ENCODE measurements at places on chromosomes 7 and 10.

DNA sequence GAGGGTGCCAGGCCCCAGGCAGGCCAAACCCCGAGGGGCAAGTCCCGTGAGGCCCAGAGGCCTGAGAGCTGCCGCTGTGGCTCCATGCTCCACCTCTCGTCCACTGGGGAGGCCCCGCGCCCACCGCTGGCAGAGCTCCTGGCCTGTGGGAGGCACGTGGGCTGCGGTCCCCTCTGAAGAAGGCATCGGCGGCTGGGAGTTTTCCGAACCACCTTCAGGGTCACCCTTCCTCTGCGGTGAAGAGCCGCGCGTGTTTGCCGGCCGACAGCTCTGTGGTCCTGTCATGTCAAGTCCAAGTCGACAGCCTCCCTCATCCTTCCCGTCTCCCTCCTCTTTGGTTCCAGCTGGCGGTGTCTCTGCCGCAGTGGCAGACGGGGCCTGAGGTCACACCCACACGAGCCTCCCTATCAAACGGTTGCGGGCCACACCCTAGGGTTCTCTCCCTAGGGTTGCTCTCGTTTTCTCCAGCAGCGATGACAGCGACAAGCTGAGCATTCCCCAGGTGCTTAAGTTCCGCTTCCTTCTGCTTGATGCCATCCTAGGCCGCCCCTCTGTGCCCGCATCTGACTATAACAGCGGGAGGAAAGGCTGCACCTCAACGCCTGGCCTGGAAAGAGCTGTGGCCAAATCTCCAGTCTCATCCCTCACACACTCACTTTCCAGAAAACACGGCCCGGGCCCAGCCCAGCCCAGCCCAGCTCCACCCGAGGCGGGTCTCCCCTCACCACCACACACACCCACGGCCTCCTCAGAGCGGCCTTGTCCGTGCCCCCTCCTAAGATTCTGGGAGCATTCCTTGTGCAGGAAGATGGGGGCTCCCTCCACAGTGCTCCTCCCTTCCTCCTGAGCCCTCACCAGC, 185.0 kb downstream of the ELFN1 start:
- no peak for DNase-seq

DNA sequence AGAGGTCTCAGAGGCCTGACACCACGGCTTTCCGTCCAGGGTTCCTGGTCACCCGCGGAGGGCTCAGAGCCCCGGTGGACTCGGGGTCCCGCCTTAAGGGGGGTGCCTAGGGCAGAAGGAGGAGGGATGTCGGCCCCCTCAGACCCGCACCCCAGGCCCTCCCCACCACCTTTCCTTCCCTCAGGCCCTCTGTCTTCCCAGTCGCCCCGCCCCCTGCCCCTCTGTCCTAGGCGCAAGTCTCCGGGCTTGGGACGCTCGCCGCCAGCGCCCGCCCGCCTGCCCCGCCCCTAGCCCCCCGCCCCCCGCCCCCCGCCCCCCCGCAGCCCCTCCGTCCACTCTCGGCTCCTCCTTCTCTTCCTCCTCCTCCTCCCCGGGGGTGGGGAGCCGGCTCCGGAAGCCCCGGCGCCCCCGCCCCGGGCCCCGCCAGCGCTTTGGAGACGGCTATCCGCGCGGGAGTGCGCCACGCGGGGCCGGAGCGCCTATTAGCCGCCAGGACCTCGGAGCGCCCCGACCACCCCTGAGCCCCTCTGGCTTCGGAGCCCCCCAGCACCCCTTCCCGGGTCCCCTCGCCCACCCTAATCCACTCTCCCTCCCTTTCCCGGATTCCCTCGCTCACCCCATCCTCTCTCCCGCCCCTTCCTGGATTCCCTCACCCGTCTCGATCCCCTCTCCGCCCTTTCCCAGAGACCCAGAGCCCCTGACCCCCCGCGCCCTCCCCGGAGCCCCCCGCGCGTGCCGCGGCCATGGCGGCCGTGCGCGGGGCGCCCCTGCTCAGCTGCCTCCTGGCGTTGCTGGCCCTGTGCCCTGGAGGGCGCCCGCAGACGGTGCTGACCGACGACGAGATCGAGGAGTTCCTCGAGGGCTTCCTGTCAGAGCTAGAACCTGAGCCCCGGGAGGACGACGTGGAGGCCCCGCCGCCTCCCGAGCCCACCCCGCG, at the start of gene AEBP1:
Gene AEBP1, plus strand, starts transcription at position 423 of the 937 bp plus-strand sequence. Its CDS starts 321 bp downstream, at position 744.
- no peak for DNase-seq

- DNase-seq, result no peak
Observed at GRCh38 chr7:721619-722248, 4.8 kb upstream of the DNAAF5 start.

GRCh38 chr7:97145068-97145467, 27.6 kb downstream of the SDHAF3 start:
- no peak for DNase-seq

GRCh38 chr7:16028103-16028502, 341.6 kb upstream of the MEOX2 start:
- DNase-seq, result no peak

DNA sequence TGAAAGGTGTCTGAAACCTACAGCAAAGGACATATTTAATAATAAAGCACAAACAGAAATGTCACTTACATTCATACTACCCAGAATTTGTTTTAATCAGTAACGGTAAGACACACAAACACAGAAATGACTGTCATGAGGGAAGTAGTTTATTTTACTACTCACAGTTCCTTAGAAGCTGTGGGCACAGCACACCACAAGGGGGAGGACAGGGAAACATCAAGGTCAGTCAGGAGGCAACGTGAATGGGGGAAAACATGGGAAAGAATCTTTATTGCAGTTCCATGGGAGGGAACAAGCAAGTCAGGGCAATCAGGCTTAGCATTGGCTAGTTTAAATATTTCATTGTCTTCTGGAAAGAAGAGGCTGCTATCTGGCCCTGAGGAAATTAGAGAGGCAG, 123.8 kb upstream of the PDSS1 start:
- no peak for DNase-seq

GRCh38 chr10:124164264-124164663, 70.9 kb upstream of the CHST15 start:
- no peak for DNase-seq

DNA sequence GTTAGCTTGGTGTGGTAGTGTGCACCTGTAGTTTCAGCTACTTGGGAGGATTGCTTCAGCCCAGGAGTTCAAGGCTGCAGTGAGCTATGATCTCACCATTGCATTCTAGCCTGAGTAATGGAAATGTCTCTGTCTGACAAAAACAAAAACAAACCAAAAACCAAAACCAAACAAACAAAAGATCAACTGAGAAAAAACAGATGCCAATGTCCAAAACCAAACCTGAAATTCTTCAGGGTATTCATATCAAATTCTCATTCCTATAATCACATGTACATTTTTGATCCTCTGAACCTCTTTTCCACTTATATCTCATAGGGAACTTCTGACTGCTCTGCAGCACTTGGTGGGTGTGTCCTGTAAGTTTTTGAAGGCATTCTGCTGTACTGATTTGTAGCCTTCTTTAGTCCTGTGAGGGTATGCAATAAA, 87.0 kb downstream of the CDK6 start:
- DNase-seq, result no peak

DNA sequence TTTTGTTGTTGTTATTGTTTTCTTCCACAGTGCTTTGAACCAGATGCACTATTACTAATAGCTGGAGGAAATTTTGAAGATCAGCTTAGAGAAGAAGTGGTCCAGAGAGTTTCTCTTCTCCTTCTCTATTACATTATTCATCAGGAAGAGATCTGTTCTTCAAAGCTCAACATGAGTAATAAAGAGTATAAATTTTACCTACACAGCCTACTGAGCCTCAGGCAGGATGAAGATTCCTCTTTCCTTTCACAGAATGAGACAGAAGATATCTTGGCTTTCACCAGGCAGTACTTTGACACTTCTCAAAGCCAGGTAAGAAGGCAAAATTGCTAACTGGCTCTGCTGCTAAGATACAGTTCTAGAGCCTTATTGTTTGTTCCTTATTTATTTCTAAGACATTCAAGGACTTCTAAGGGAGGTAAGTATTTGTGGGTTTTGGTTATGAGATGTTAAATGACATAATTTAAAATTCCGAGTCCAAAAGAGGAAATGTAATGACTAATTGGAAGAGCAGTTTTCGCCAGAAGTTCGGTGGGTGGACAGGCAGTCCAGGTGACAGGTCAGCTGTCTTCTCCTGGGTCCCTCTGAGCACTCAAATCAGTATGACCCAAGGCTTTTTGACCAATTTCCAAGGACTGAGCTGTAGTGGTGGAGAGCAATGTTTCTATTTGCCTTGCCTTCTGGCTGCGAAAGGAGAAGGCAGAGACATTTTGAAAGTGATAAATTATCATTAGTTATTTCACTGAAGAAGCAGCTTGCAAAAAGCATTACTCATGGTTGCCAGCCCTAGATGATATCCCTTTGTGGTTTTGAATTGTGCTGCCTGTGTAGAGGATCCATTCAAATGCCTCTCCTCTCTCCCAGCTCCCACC, 10.1 kb downstream of the SLC39A12 start:
- DNase-seq, result no peak

GRCh38 chr7:1666823-1667565, 3.1 kb upstream of the ELFN1 start:
- no peak for DNase-seq

DNA sequence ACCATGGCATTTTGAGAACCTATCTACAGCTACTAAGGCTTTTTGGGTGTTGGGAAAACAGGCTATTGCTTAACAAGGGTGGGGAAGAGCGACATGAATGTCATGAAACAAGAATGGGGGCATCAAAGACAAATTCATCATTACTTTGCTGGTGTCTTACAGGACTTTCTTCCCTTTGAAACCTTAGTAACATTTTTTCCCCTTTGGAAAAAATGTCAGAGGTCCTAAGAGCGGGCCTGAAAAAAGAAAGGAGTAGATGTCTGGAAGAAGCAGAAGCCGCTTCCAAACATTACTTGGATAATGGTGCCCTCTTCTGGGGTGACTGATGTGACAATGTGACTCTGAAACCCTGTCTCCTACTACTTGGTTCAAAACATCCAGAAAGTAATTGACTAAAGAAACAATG, 3.8 kb upstream of the DDX50 start:
- no peak for DNase-seq

GRCh38 chr10:101273741-101274140, 44.5 kb upstream of the LBX1 start:
- no peak for DNase-seq

- no peak for DNase-seq
Observed at GRCh38 chr10:62527019-62527827, 153.1 kb downstream of the ZNF365 start.

- DNase-seq, result no peak
Observed at GRCh38 chr7:34445653-34446052, 212.4 kb upstream of the NPSR1 start.

GRCh38 chr7:140121326-140121725, 55.5 kb downstream of the KDM7A start:
- DNase-seq, result no peak

DNA sequence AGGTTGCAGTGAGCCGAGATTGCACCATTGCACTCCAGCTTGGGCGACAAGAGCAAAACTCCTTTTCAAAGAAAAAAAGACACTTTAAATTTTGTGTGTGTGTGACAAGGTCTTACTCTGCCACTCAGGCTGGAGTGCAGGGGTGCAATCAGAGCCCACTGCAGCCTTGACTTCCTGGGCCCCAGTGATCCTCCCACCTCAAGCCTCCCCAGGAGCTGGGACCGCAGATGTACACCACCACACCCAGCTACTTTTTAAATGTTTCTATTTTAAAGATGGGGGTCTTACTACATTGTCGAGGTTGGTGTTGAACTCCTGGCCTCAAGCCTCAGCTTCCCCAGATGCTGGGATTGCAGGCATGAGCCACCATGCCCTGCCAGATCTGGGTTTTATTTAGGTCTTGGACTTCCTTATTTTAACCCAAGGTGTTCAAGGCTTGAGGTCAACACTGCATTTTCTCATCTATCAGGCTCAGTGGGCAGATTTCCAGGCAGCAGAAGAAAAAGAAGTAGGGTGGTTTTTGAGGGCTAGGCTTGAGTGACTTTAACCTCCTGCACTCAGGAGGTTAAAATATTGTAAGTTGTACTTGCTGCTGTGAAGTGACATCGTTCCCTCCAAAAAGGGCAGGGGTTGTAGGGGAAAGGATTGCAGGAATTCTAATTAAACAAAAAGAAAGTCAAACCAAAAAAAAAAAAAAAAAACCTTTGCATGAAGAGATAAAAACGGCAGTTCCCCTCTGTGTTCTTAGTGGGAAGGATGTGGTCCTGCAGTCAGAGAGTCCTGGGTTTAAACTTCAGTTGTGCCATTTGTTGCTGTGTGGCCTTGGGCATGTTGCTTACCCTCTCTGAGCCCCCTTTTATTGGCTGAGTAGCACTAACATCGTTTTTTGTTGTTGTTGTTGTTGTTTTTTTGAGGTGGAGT, 71.5 kb downstream of the CARD11 start:
- no peak for DNase-seq

- no peak for DNase-seq
Observed at GRCh38 chr10:11958956-11959355, 83.7 kb downstream of the UPF2 start.

- no peak for DNase-seq
Observed at GRCh38 chr10:44016589-44017482, 368.1 kb downstream of the CXCL12 start.

GRCh38 chr10:124266468-124267230, 152.1 kb downstream of the OAT start:
- no peak for DNase-seq

DNA sequence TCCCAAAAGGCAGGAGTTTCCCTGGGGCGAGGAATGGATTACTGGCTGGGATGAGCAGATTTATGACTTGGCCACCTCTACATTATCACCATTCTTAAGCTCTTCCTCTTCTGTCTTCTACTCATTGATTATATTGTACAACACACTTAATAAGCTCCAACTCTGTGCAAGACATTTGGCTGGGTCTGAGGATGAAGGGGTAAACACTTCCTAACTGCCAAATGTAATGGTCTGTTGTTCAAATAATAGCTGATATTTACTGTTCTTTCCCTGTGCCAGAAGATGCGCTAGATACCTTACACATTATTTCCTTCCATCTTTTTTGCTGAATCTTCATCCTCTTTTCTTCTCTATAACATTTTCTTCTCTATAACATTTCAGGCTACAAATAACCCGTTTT, 11.6 kb downstream of the OR6V1 start:
- no peak for DNase-seq

GRCh38 chr7:157570531-157571200, 233.9 kb downstream of the DNAJB6 start:
- DNase-seq, result no peak

DNA sequence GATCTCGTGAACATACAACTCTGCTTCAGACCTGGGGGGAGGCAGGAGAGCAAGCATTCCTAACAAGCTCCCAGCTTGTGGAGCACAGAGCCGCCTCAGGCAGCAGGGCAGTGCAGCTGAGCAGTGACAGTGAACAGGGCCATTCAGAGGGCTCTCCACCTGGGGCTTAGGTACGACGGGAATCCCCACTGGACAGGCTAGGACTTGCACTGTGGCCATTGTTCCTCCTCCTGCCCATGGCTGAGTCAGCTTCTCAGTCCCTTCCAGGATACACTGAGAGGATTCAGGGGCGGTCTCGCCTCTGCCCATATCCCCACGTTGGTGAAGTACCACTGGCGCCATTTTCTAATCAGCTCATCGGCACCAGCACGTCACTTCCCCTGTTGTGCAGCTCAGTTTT, 71.1 kb downstream of the FIGNL1 start:
- no peak for DNase-seq
